ENCODE measurements at places on chromosomes 2 and 18.

DNA sequence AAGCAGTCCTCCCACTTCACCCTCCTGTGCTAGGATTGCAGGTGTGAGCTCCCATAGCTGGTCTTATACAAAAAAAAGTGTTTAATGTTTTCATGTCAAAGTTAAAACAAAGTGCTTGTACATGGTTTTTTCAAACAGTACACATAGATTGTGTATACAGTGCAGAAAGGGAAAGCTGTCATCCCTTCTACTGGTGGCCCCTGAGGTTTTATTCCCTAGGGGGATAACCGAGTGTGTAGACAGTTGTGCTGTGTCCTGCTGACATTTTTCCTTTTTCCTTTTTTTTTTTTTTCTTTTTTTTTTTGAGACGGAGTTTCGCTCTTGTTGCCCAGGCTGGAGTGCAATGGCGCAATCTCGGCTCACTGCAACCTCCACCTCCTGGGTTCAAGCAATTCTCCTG is 10.8 kb downstream of the TUBB6 start:
- no peak for DNase-seq

DNA sequence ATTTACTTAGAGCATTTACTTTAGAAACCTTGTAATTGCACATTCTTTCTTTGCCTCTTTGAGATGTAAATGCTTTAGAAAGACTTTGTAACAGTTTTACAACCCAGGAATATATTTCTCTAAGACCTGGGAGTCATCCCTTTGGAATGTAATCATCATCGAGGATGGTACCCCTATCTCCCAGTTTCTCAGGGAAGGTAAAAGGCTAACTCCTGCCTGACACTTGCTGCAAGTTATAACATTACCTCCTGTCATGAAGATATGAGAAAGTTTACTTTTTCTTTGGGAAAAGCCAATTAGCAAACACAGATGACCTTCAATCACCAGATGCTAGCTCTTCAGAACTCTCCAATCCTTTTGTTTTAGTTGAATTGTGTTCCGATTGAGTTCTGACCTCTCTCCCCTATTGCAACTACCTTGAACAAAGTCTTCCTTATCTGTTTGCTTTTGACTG is 420.3 kb upstream of the FSIP2 start:
- DNase-seq = no peak

DNA sequence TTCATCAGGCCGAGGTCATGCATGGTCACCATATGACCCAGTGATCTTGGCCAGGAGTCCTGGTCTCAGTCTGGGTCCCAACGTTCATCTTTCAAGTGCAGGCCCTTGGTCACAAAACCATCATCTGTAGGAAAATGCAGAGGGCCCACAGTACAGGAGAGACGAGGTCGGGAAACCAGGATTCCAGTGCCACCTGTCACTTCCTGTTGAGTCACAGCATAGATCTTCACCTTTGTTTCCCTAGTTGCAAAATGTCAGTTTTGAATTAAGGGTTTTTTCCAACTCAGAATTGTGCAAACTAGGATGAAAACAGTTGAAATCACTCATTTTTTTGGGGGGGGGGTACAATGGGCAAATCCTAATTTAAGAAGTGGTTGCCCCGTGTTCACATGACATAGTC is 162.2 kb downstream of the INSIG2 start:
- no peak for DNase-seq

DNA sequence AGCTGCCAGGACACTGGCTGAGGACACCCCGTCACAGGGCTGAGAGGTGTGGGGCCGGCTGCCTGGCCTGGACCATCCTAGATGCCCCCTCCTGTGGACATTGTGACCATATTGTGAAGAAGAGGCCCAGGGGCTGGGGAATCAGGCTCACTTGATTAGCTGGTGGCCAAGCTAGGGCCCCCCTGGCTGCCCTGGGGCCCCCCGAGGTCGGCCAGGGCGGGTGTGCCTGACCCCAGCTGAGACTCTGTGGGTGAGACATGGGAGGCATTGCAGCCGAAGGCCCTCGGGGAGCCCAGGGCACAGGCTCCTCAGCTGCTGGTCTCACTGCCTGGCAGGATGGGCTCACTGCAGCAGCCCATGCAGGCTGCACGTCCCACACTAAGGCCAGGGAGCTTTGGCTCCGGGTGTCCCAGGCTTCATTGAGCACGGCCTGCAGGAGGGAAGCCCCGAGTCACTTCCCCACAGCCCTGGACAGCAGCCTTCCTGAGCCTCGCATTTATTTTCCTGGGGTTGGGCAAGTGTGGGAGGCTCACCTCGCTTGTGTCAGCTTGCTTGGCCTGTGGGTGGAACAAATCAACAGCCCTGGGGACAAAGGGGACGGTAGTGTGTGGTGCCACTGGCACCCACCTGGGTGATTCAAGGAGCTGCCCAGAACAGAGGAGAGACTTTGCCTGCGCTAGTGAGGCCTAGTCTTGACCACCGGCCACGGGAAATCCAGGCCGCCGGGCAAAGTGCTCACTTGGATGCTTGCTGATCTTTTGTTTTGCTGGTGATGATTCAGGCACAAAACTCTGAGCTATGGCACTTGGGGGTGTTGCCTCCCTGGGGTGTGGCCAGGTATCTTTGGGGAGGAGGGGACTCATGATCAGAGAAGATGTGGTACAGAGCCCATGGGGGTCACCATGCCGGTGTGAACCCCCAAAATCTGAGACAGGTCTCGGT is 1.3 kb downstream of the GAL3ST2 start:
- no peak for DNase-seq

GRCh38 chr2:46375566-46376125 is 78.4 kb downstream of the EPAS1 start:
- no peak for DNase-seq

DNA sequence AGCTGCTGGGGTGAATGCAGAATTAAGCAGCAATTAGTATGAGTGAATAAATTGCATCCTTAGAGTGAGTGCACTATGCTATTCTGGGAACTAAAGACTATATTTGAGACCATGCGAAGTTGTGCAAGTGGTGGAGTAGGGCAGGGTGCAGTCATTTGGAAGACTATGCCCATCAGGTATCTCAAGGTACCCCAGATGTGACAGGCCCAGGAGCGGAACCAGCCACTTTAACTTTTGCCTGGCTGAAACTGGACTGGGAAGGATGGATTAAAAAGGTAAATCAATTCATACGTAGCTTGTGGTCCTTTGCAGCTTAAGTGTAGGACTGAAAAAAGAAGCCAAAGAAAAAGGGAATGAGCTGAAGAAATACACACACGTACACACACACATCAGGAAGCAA is 1.7 kb downstream of the KYNU start:
- DNase-seq = no peak

DNA sequence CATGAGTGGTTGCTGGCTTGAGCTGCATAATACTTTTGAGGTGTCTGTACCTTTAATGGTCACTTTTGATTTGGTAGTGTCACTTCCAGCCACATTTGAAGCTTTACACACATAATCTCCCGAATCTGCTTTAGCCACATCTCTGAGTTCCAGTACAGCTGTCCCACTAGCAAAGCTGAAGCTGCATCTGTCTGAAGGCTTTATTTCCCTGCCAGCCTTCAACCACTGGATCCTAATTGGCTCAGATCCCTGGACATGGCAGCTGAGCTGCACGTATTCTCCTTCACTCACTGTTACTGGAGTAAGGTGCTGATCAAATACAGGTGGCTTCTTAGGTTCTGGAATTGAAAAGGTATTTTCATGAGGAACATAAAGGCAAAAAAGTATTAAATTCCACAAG is 99.7 kb downstream of the TTN start:
- DNase-seq = no peak

- no peak for DNase-seq
Observed at GRCh38 chr2:42105330-42106256, 57.8 kb downstream of the PKDCC start.

DNA sequence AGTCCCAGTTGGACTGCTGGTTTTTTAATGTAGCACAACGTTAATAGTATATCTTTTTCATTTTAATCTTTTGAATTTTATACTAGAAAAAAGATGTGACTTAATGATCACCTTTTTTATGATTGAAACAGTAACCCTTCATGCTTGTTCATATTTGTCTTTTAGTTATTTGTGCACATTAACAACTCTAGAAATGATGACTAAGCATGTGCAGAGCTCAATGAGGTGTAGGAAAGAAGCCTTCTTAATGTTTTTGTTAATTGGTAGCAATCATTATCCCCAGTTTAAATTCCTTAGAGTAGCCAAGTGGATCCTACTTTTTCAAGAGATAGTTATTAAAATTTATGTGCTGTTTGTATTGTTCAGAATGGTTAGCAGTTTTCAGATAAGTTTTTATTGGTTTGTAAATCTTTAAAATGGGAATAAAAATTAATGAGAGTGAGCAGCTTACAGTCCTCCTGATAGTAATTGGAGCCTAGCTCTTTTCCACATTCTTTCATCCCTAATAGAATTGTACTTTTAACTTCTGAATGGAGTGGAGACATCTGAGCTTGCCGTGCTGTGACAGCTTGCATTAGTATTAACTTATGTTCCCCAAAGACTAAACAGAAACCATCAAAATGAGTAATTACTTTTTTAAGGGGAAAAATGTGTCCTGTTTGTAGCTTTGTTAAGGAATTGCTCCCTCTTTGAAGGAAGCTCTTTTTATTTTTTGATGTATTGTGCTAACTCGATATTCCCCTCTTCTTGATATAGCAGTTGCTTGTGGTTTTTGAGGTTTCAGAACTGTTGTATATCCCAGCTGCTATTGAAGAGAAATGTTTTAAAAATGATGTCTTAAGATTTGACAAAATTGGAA is 17.3 kb downstream of the PIK3C3 start:
- DNase-seq = no peak

DNA sequence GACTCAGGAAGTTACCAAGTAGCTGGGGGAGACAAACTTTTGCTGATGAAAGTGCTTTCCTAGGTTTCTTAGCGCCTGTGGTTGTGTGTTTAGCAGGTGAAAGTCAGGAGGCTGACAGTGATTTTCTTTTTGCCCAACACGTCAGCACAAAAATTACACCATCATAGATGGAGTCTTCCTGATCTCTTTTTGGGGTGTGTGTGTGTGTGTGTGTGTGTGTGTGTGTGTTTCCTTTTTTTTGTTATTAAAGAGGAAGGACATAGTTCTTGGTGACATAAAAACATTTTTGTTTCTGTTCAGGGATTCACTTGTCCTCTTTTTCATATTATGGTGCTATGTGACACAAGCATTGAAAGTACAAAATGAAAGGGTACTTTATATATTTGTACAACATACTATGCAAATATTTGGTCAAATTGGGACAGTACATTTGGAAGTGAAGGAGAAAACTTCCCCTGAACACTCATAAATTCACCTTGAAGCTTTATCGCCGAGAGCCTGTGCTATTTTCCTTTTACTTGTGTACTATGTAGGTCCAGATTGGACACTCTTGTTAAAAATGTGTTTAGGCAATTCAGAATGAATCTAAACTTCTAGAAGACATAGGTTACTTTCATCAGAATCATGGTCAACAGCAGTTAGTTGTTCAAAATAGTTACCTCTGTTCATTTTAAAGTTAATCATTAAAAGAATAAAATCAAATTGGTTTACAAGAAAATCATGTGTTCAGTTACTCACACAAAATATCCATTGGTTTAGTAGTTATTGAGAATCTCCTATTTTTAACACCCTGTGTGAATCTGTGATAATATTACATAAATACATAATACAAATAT is 491.9 kb downstream of the IRS1 start:
- no peak for DNase-seq

- DNase-seq = no peak
Observed at GRCh38 chr2:58666323-58666970, 425.3 kb upstream of the FANCL start.

All from H54 (cell line).